B cell (primary cell): ENCODE measurements at places on chromosomes 7 and 10. TPM values are rescaled to one million over a fixed set of nuclear protein-coding genes. Genes with fewer than 3 reads are reported as not detected.

DNA sequence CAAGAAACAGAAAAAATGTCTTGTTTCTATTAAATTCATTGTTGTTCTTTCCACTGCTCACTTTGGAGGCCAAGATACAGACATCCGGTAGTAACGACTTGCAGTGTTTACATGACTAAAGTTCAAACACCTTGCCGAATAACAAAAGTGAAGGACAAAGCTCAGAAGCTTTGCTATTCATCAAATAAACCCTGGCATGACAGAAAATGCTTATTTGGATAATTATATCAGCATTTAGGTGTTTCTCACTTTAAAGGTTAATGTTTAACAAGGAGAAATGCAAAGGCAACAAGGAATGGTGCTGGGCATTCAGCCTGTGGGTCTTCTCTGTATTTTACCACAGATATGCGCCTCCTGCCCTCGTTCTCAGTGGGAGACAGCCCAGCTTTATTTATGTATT lies 5.4 kb upstream of the PTF1A start:
- no peak for DNase-seq

DNA sequence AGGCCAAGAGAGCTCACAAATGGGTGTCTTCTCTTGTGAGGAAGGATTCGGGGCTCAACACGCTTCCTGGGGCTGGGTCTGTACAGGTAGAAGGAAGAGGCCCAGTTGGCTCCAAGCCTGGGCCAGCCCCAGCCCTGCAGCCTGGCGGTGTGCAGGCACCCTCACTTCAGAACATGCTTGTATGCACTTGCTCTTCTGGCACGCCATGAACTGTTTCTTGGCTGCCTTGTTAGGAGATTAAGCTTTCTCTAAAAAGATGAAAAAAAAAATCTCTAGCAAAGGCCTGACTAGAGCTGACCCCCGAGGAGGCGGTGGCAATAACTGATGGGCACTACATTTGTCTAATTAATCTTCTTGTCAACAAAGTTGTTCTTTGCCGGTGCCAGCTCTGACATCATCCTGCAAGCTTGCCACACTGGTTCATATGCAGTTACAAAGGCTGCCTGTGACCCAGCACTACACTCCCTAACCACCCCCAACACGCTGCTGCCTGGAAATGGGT lies 94.7 kb downstream of the WDR11 start:
- no peak for DNase-seq

Gene CPSF4
- 60.0 and 63.2 TPM in 2 replicates for total RNA-seq

DNA sequence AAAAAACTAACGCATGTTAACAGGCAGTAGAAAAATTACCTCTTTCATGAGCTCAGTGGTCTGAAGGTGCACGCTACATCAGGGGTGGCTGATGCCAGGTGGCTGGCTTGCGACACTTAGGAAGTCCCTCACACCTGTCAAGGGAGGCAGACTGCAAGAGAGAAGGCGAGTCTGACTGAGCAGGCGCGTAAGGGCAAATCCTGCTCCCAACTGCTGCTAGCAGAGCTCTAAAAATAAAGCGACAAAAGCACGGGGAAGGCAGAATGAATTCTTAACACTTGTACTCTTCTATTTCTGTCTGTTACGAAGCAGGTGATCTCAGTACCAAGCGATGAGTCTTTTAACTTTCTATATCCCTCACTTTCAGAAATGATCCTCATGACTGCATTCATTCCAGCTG lies 33.1 kb downstream of the CACNA2D1 start:
- DNase-seq = no peak

DNA sequence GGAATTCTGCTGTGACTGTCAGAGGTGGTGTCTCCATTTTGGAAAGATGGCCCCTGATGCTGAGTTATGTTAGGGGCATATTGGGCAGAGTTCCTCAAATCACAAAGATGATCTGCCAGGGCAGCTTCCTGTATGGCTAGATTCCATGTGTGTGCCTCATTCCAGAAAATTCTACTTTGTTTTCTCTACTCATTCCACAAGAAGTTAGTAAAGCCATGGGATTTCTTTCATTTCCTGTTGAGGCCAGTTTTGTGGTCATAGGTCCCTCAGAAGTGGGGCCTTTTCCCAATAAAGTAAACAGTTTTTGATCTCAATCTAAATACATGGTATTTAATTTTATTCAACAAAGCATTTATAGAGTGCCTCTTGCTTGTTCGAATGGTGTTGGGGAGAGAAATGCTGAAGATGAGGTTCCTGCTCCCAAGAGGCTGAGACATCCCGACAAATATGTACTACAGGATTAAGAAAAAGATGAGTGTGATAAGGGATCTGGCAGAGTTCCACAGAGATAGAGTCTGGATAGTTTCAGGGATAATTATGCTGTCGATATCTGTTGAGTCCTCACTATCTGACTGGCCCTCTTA lies 33.0 kb downstream of the MINDY4 start:
- no peak for DNase-seq

DNA sequence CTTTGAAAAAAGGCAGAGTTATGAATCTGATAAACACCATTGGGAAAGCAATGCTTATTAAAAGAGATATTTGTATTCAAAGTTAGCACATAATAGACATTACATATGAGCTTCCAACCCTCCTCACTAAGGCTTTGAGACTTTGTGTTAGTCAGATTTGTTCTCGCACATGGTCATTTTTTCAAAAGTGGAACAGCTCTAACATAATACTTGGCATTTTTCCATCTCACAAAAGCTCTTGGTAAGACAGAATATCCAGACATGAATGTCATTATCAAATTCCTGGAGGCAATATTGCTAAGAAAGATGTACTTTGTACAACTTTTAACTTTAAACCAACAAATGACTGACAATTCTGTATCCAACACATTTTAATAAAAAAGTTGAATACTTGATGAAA lies 292.4 kb upstream of the SMIM30 start:
- no peak for DNase-seq

GRCh38 chr10:99976886-99977665 lies 32.7 kb downstream of the DNMBP start:
- DNase-seq = no peak

Gene AUTS2
- 35.0 and 37.4 TPM in 2 replicates for total RNA-seq

- no peak for DNase-seq
Measured at GRCh38 chr7:130650611-130651120, 17.9 kb downstream of the COPG2 start.

DNA sequence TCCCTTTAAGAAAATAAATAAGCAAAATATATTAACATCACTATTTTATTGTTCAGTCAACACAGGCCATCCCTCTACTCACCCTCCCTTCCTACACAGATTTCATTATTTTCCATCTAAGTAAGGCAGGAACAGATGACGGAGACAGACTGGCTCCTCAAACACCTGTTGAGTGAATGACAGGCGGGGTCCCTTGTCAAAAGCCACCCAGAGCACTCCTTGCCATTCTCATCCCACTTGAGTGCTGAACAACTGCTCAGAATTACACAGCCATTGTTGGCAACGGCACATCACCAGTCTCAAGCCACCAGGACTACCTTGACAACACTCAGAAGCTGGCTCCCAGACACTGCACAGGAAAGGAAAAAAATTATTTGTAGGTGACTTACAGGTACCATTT lies 3.3 kb downstream of the GRB10 start:
- DNase-seq = no peak

Gene ELFN1
- 0.07 and 0.12 TPM in 2 replicates for total RNA-seq

Gene LIPK
- not detected in 2 replicates for total RNA-seq

Gene TMEM273
- 36.0 and 37.5 TPM in 2 replicates for total RNA-seq

DNA sequence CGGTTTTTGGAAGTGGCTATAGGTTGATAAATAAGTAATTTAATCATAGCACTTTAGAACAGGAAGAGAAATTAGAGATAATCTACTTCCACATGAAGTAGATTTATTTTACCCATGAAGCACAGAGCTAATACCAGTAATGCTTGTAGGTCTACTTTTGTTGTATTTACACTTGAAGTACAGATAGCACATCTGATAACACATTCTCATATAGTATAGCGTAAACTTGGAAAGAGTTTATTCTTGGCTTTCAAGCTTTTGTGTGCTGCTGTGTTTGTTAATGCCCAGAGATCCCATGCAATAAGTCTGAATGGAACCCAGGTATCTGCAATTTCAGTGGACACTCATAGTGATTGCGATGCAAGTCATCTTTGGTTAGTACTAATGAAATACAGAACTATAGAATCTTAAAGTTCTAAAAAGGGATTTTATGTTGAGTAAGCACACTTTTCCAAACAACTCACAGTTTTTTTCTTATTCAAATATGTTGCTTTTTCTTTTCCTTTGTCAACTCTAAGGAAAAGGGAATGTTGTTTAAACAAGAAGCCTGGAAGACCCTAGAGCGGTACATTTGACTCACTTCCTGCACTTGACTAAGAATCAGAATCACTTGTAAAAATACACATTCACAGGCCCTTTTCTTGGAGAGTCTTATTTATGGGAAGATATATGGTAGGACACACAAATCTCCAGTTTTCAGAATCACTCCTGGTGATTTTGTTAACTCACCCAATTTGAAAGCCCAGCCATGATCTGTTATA lies 105.8 kb downstream of the GNAI1 start:
- no peak for DNase-seq

DNA sequence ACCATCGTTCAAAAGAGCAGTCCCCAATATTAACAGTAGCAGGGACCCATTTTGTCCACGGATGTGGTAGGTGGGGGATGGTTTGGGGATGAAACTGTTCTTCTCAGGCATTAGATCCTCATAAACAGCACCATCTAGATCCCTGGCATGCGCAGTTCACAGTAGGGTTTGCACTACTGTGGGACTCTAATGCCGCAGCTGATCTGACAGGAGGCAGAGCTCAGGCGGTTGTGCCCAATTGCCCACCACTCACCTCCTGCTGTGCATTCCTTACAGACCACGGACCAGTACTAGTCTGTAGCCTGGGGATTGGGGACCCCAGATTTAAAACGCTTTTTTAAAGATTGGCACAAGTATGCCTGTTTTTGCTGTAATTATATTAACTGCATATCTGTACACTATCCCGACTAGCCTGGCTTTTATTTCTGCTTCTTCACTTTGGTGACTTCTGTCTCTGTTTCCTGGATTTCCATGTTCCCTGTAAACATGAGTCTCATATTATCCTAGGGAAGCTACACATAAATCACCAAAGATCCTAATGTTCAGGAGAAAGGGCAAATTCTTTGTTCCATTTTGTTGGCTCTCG lies 163.3 kb upstream of the AKR1E2 start:
- no peak for DNase-seq

GRCh38 chr10:4070184-4070583 lies 285.2 kb upstream of the KLF6 start:
- DNase-seq = no peak

GRCh38 chr10:78869508-78870454 lies 199.0 kb upstream of the ZMIZ1 start:
- no peak for DNase-seq

DNA sequence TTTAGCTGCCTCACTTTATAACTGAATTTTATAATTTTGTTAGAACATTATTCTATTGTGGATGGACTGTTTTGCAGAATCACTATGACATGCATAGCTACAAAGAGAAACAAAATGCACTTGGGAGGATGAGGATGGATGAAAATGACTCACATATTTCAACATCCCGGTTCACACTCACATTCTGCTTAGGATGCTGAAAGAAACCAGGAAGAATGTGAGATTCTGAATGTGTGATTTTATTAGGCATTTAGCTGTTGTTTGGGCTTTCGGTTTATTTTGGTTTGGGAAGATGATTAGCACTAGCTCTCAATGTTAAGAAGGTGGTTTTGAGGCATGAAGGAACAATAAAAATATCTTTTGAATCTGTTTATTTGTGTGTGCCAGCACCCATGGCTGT lies 235.5 kb downstream of the SEMA3E start:
- DNase-seq = no peak

GRCh38 chr7:25167262-25167843 lies 42.3 kb upstream of the CYCS start:
- DNase-seq = no peak

Gene JCAD
- total RNA-seq = 0.37 TPM in 1 of 2 replicates, not detected in the other

Gene WDR91
- total RNA-seq = 40.7 and 47.0 TPM in 2 replicates

GRCh38 chr10:80159166-80159873 lies 26.8 kb downstream of the PLAC9 start:
- no peak for DNase-seq

Gene ASAH2
- 0.44 and 1.9 TPM in 2 replicates for total RNA-seq

Gene MRLN
- not detected in 2 replicates for total RNA-seq

Gene SRRM3
- not detected in 2 replicates for total RNA-seq

GRCh38 chr10:98249134-98249533 lies 18.9 kb downstream of the LOXL4 start:
- DNase-seq = no peak

GRCh38 chr10:109773288-109774120 lies 149.8 kb downstream of the XPNPEP1 start:
- no peak for DNase-seq

Gene WEE2
- not detected in 2 replicates for total RNA-seq

DNA sequence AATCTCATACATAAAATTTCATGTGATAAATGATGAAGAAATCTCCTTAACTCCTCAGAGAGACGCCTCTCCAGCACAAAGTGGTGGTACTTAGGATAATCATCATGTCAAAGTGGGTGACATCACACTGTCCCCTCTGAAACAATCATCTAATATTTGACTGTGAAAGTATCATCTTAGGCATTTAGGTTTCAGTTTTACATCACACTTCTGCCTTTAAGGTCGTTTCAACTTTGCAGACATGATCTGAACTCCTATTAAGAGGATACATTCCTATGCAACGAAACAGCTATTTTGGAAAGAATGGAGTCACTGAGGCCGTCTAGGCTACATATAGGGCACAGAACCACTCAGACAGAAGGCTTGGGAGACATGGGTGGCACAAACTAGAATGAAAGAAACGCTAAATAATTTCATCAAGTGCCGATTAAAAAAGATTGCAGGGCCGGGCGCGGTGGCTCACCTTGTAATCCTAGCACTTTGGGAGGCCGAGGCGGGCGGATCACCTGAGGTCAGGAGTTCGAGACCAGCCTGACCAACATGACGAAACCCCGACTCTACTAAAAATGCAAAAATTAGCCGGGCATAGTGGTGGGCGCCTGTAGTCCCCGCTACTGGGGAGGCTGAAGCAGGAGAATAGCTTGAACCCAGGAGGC lies 2.0 kb downstream of the VOPP1 start:
- peak; percentile 66 for DNase-seq

DNA sequence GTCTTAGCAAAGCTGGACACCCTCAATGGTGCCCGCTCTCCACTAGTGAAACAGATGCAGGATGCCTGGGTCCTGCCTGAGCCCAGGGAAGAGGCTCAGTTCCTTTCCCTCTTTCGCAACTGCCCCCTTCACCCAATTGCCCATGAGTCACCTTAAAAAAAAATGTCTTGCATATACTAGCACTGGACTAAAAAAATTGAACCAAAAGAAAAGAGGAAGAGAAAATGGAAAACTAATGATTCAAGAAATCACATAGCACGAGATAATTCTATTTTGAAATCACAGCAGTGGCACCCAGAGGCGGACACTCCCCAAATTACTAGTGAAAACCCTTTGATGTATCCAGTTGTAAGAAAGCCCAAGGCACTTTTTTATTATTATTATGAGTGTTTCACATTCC lies 972.5 kb downstream of the LRMDA start:
- DNase-seq = no peak

DNA sequence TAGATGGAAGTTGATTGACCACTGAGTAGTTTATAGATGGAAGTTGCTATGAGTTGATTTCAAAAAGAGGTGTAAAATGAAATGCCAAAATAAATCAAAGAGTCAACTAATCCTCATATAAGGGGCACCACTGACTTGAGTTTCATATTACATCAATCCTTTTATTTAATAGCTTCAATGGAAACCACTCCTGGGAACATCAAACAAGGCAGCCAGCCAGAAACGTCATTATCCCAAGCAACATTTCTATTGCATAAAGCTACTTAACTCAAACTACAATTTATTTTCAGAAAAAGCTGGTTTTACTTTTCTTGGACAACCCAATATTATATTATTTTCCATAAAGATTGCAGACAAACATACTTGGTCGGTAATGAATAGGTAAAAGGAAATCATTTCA lies 162.1 kb downstream of the TSPAN12 start:
- DNase-seq = no peak
